Astrocyte (in vitro differentiated cells and primary cell): ENCODE measurements at places on chromosomes 7 and 10.
A peak's percentile ranks its signal among the peaks of the same experiment; 100 is the strongest.

GRCh38 chr10:75115137-75115536 is 3.7 kb downstream of the SAMD8 start:
- no peak for DNase-seq

DNA sequence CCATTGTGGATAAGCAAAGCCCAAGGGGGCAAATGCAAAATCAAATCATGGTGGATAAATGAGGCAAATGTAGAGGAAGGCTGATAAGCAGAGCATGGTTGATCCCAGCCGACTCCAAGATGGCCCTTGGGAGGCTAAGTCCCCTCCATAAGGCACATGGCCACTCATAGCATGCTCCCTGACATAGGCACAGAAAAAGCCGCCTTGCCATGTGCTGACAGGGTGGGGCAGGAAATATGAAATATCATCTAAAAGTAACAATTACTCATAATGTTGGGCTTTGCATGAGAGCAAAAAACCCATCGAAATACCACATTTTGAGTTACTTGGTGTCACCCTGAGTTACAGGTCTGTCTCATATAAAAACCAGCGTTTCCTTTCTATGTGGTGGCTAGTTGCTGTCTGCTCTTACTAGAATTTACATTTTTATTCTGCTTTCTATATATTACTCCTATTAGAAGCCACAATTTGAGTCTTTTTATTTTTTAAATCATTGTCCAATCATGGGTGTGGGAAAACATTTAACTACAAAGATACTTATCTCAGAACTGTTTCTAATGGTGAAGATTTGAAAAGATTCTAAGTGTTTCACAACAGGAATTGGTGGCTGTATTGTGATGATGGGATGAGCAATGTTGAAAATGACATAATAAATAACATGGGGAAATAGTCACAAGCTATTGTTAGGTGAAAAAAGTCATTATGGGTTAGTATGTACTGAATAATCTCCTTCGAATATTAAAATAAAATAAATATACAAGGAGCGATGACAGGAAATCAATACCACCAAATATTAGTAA is 102.7 kb downstream of the CUBN start:
- DNase-seq = no peak

DNA sequence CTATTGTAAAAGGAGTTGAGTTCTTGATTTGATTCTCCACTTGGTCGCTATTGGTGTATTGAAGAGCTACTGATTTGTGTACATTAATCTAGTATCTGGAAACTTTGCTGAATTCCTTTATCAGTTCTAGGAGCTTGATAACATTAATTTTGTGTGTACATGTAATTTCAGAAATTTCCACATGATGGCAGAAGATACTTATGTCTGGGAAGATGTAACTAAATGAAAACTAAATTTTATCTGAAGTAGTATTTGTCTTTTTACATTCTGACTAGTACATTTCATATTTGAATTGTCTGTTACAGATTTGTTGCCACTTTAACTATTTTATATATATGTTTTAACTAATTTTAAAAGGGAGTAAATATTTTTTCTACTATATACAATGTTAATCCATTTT is 27.6 kb downstream of the SDHAF3 start:
- DNase-seq = peak; percentile 18

DNA sequence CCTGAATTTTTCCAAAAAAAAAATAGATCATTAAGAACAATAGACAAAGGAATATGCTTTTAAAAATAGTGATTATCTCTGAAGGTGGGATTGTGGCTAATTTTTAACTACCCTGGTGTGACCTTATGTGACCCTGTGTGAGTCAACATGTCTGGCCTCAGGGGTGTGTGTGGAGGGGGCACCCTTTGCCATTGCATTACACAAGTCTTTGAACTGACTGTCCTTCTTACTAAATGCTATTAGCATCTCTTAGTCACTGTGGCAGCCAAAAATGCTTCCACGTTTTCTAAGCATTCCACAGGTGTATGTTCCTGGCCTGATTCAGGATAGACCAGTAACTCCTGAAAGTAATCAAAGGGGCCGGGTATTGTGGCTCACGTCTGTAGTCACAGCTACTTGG is 175.4 kb downstream of the MGMT start:
- no peak for DNase-seq

DNA sequence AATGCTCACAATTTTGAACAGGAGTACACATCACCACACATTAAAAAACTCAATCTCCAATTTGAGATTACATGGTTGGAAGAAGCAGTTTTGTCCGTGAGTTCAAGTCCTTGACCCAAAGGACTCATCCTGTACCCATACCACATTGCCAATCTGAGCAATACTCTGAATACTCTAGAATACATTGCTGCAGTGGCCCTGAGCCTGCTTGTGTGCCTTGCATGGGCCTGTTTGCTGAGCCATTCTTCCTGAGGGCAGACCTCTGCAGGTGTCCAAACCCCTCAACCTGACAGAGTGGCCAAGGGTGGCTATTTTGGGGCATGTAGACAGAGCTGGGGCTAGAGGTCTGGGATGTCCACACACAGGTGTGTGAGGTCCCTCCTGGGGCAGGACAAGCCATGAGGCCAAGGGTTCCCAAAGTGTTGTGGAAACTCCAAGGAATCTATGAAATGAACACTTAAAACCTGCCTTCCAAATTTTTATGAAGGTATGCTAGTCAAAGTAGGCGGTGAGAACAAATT is 15.5 kb downstream of the AGMO start:
- no peak for DNase-seq

DNA sequence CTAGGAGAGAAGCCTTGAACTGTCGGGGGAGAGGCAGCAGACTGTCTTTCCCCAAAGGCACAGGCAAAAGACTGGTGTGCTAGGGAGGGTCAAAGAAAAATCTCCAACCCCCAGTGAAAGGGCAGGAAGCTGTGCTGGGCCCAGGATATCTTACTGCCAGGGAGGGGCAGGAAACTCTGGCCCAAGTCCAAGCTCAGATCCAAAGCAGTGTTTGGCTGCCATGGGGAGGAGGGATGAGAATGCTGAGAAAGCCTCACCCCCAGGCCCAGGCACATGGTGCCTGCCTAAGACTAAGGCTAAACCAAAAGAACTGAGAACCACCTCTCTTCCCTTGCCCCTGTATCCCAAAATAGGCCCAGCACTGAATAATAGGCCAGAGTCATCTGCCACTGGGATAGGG is 171.2 kb downstream of the PLPP4 start:
- DNase-seq = no peak
